G401 (cell line): ENCODE measurements at places on chromosomes 5 and 9. TPM values are rescaled to one million over a fixed set of nuclear protein-coding genes. Genes with fewer than 3 reads are reported as not detected.

- no peak for DNase-seq
These were observed 68.4 kb upstream of the IZUMO3 start for GRCh38 chr9:24614070-24614469.

GRCh38 chr9:17216646-17217045, 81.8 kb downstream of the CNTLN start:
- no peak for DNase-seq

DNA sequence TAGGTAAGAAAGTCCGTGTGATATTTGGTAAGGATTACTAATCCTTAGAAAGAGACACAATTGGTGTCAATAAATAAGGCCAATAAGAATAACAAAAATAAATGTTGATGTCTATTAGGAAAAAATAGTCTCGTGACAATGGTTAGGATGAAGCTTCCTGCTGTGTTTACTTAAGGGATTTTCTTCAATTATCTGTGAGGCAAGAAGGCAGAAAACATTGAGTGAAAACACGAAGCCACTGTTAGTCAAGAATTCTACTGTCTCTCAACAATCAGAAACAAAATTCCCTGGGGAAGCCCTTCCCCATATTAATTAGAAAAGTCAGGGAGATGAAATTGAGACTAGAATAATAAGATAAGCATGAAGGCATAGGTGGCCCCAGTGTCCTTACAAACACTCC, 149.0 kb downstream of the SYK start:
- no peak for DNase-seq

- DNase-seq, result no peak
These were observed 15.9 kb downstream of the NFIL3 start for GRCh38 chr9:91407580-91408318.

DNA sequence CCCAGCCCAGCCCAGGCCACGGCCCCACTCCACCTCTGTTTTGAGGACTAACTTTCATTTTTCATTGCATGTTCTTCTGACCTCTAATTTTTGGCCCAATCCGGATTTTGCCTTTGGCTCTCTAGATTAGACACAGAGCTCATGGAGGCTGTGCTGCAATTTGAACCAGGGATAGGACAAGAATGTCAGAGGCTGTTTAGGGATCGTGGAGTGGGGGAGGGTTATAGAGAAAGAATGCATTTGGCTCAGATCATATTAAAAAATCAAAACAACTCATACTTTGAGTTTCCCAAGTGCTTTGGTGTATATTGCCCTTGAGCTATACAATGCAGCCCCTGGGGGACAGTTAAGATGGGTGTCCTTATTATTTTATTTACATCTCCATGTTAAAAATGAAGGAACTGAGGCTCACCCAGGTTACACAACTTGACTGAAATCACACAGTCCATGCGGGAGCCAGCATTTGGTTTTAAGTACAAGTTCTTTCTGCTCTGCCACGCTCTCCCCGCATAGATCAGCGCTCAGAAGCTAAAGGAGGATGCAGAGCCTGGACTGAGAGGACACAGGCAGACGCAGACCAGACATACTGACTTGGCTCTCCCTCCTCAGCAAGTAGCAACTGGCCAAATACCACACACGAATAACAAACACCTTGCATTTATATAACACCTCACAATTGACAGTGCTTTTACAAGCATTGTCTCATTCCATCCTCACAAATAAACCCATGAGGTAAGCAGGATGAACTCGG, 126.4 kb upstream of the RAI14 start:
- no peak for DNase-seq

GRCh38 chr9:124221676-124222075, 36.1 kb upstream of the NEK6 start:
- DNase-seq, result no peak

- DNase-seq, result no peak
These were observed 14.2 kb downstream of the GADD45G start for GRCh38 chr9:89619019-89619418.

Gene MARVELD2
- total RNA-seq, result not detected in 2 replicates

Gene CHSY3
- total RNA-seq, result 0.06 TPM in 1 of 2 replicates, not detected in the other

DNA sequence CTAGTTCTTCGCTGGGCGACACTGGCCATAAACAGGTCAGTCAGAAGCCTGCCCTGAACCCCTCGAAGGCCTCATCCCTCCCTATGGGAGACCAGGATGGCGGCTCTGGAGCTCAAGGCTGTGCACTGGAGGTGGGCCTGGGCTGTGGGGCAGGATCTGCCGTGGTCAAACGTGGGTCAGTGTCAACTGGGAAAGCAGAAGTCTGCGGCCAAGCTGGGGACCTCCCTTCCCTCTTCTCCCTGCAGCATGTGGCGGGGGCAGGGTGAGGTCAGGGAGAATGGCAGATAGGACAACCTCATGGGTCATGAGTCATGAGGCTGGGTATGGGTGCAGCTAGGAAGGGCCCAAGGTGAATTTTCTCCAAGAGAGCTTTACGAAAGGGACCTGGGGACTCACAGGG, 132.9 kb downstream of the RXRA start:
- DNase-seq, result no peak

DNA sequence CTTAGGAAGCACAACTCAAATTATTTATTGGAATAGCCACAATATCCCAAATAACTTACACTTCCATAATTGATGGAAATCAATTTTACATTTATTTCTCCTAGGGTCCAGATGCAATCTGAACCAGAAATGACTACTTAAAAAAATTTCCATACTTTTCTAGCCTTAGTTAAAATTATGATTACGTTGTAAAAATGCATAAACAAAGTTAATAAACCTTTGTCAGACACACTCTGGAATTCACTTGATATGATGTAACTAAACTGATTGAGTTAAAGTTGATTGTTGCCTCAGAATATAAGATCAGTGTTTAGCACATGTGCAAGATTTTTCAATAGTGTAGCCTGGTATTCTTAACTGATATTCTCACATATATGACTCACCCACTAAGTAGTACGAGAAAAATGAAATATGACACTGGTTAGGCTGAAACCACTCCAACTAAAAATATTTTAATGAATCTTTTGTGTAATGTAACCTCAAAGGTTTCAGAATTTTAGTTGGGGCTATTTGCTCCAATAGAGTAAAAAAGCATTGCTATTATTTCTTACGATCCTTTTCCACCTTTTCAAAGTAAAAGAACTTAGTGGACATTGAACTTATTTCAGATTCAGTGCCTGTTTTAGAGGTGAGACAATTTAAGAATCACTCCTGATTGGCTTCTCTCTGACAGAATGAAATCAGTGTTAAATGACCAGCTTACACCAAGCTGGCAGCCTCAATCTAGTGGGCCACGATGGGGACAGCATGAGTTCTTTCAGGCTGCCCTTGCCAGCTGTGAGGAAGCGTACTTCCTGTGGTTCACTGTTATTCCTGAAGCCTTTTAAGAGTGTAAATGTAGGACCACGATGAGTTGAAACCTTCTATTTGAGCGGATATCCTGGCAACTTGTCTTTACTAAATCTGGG, 277.2 kb upstream of the CDH9 start:
- no peak for DNase-seq

GRCh38 chr9:34492051-34492450, 30.7 kb downstream of the ENHO start:
- no peak for DNase-seq

GRCh38 chr9:133825555-133826218, 87.5 kb upstream of the SARDH start:
- DNase-seq, result no peak

- DNase-seq, result no peak
These were observed 178.8 kb downstream of the NR3C1 start for GRCh38 chr5:143224672-143225071.

Gene SLC34A3
- not detected in 2 replicates for total RNA-seq
